ENCODE measurements at places on chromosomes 7 and 10.
A peak's percentile ranks its signal among the peaks of the same experiment; 100 is the strongest.

- no peak for DNase-seq
These were observed 542 bp downstream of the FBXL13 start for GRCh38 chr7:103073989-103074518.

DNA sequence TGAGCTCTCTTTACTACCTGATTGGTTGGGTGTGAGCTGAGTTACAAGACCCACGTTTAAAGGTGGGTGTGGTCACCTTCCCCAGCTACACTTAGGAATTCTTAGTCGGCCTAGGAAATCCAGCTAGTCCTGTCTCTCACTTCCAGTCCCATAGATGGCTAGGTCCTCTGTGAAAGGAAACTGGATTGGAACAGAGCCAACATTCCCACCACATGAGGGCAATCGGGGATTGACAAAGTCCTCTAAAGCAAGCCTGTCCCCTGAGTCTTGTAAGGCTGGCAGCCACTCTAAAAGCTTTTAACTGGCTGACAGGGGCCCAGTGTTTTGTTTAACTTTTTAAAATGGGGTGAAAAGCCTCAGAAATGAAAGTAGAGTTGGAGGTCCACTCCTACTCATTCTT lies 15.1 kb upstream of the CROT start:
- no peak for DNase-seq

GRCh38 chr10:126458466-126458865 lies 70.2 kb upstream of the ADAM12 start:
- DNase-seq, result no peak

DNA sequence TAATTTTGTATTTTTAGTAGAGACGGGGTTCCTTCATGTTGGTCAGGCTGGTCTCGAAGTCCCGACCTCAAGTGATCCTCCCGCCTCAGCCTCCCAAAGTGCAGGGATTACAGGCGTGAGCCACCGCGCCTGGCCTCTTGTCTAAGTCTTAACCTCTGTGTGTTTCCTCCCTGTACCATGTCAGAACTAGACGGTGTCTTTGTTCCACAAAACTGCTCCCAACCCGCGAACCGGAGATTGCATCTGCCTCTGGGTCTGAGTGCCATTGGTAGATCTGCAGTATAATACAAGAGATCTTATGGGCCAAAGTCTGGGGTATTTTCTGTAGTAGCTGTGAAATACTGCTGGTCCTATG lies 1.3 kb upstream of the EEF1AKMT2 start:
- no peak for DNase-seq

GRCh38 chr10:75950997-75951589 lies 519.7 kb downstream of the LRMDA start:
- DNase-seq, result no peak

DNA sequence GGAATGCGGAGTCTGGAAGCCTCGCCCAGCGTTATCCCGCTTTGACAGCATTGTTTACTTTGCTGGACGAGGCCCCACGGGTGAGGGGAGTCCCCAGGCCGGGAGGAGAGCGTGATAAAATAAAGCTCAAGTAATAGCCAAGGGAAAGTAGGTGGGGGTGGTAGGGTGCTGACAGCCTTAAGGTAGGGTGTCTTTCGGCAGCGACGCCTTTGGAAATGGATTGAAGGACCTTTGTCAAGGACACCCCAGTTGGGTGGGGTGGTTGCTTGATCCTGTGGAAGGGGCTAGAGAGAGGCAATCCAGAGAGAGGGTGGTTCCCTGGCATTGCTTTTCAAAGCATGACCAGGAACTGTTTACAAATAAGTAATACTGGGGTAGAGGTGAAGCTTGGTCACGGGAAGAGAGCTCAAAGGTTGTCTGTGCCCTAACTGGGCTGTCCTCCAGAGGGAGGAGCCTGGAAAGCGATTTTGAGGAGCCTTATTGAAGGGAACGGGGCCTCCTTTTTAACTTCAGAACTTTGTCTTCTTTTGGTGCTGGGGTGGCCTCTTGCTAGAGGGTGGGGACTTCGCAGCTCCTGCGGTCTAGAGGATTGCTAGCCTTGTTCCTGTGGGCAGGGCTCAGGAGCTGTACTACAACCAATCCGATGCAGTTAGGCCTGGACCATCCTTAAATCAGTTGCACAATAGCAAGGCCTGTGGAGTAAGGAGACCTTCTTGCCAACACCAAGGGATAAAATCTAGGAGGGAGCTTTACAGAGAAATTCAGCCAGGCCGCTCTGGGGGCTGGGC lies 1.3 kb downstream of the EIF4EBP2 start:
- peak; percentile 47 for DNase-seq

DNA sequence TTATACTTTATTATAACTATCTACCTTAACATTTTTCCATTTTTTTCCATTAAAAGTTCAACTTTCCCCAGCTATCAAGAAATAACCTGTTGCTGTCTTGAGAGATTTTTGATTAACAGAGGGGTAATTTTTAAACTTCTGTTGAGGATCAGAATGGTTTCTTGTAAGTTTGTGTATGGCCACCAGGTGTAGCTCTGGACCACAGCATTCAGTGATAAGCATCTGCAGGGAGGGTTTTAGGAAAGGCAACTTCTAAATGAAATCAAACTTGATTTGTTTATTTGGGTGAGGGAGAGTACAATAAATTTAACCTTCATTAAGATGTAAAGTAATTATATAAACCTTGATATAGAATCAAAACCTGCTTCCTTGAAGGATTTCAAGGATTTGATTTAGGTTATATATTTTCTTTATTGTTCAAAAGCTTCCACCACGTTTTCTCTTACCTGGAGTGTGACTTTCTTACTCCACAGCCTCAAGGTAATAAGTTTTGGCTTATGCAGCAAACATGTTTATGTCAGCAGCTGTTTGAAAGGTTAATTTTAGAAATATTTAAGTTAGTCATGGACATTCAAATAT lies 153.3 kb downstream of the STK31 start:
- peak; percentile 25 for DNase-seq

- DNase-seq, result no peak
These were observed 31.6 kb downstream of the TMEM120A start for GRCh38 chr7:75962607-75963380.

GRCh38 chr7:16590424-16590823 lies 55.1 kb downstream of the ANKMY2 start:
- no peak for DNase-seq

GRCh38 chr7:95686109-95686508 lies 86.2 kb upstream of the DYNC1I1 start:
- DNase-seq, result no peak

GRCh38 chr7:158432369-158433341 lies 155.0 kb downstream of the PTPRN2 start:
- no peak for DNase-seq

DNA sequence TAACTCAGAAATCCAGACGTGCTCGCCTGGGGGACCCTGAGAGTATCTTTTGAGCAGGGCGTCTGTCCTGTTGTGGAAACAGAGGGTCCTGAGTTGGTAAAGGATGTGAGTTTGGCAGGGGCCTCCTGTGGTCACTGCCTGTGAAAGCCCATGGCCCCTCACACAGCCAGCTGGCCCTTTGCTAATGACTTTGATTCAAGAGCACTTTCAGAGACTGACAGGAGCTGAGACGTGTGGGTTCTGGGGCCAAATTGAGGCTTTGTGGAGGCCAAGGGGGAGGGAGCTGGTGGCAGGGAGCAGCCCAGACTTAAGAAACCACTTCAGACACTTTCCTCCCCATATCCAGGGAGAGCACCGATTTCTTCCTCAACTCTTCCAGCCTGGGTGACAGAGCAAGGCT lies 459.4 kb upstream of the FOXK1 start:
- no peak for DNase-seq

DNA sequence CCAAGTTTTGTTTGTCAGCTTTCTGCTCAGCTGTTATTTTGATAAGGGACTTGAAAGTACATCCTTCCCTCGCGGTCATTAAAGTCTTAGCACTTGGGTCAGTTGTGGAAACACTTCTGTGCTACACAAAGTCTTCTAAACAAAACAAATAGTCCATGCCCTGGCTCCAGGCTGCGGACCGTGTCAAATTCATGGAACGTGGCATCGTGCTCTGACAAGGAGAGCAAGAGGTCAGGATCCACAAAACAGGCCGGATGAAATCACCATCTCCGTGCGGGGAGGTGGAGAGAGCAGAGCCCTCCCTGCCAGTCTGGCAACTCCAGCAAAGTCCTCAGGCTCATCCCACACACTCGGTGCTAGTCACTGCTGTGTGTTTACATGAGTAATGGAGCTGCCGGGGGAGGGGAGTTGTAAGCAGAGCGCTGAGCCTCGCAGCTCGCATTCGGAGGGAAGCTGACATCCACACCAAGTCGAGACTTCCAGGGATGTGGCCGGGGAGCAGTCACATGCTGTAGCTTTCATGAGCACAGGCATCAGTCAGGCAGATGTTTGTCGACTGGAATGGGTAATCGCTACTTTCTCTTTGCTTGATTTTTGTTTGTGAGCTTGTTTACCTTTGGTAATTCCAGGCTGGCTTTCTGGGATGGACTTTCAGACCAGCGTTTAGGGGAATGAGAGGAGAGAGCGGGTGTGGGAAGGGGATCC lies 147.6 kb downstream of the ARID5B start:
- DNase-seq, result peak; percentile 65

DNA sequence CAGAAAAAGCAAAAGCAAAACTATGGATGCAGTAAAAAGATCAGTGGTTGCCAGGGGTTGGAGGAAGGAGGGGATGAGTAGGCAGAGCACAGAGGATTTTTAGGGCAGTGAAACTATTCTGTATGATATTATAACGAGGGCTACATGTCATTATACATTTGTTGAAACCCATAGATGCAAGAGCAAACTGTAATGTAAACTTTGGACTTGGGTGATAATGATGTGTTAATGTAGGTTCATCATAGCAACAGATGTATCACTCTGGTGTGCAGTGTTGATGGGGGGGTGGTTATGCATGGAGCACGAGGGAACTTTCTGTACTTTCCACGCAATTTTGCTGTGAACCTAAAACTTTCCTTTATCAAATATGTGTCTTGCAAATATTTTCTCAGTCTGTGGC lies 23.2 kb downstream of the SLK start:
- DNase-seq, result no peak

DNA sequence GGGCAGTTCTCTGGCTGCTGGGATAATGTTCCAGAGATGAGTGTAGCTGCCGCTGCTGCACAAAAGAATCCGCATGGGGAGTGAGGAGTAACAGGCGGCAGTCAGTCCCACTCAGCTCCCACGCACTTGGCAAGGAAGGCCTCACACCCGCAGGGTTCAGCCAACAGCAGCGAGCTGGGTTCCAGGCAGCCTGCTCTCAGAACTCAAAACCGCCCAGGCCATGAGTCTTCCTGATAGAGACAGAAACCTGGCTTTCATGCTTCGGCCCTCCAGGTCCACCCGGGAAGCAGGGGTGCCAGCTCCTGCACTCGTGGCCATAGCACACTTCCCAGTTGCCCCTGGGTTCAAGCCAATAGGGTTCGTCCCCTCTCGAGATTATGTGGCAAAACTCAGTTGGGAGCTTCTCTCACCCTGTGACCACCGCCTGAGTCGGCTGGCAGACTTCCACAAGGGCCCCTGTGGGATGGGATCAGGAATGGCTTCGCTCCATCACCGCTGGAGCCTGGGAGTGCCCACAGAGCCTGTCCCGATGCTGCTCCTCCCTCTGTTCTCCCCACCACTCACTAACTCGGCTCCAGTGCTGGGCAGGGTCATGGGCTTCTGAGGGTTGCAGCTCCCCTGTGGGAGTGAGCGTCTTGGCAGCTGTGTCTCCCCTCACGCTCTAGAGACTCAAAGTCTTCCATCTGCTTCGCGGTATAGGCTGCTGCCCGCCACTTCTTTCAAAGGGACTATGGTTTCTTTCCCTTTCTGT lies 20.6 kb downstream of the CLRN3 start:
- DNase-seq, result no peak

DNA sequence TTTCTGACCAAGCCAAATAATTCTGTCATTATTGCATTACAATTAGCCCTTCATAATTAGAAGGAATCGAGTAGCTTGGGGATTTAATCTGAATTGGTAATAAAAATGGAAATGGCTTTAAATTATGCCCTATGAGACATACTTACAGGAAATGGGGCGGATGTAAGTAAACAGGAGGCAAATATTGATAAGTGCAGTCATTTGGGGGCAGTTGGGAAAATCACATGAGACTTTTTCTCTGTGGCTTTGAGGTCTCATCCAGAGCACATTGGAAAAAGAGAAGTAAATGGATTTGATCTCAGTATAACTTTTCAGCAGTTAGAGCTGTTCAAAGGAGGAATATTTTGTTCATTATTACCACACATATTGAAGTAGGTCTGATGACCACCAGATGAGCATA lies 307.8 kb upstream of the POM121L12 start:
- no peak for DNase-seq

DNA sequence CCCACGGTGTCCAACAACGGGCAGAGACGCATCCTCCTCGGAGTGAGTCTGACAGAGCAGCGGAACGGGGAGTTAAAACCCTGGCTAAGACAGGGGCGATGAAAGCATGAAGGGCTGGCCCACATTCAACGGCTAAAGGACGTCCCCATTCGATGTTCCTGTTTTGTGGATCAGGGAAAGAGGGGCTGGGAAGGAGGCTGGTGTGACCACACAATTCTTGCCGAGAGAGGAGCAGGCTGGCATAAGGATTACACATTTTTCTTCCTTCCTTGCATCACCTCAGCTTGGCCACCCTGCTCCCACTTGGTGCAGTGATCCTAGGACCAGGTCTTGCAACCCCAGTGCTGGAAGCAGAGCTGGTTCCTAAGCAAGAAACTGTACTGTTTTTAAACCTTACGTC lies 67.7 kb downstream of the GNA12 start:
- no peak for DNase-seq

DNA sequence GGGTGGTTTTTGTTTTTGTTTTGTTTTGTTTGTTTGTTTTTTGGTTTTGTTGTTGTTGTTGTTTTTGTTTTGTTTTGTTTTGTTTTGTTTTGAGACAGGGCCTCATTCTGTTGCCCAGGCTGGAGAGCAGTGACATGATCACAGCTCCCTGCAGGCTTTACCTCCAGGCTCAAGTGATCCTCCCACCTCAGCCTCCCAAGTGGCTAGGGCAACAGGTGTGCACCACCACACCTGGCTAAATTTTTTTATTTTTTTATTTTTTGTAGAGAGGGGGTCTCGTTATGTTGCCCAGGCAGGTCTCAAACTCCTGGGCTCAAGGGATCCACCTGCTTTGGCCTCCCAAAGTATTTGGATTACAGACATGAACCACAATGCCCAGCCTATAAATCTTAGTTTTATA lies 115.9 kb upstream of the NFE2L3 start:
- no peak for DNase-seq

DNA sequence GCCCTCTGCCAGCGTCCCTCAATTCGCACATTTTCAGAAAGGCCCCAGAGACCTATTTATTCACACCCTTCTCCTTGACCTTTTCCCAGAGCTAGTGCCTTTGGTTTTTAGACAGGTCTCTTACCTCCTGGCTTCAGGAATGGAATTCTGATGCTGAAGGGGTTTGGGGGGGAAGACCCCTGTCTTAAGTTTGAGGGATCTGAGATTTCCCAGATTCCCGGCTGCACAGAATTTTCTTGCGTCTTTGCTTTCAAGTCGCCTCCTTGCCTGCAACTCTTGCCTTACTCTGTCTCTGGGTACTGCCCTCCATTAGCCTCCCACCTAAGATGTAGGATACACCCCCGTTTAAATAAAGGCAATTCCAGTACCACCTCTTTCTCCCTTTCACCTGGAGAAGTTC lies 1.9 kb downstream of the GATA3 start:
- DNase-seq, result no peak

Data from CD4-positive, alpha-beta T cell treated with Interleukin-12 subunit alpha and Interleukin-12 subunit beta, for 1 hour (primary cell).